ENCODE measurements at places on chromosomes 7 and 10.

DNA sequence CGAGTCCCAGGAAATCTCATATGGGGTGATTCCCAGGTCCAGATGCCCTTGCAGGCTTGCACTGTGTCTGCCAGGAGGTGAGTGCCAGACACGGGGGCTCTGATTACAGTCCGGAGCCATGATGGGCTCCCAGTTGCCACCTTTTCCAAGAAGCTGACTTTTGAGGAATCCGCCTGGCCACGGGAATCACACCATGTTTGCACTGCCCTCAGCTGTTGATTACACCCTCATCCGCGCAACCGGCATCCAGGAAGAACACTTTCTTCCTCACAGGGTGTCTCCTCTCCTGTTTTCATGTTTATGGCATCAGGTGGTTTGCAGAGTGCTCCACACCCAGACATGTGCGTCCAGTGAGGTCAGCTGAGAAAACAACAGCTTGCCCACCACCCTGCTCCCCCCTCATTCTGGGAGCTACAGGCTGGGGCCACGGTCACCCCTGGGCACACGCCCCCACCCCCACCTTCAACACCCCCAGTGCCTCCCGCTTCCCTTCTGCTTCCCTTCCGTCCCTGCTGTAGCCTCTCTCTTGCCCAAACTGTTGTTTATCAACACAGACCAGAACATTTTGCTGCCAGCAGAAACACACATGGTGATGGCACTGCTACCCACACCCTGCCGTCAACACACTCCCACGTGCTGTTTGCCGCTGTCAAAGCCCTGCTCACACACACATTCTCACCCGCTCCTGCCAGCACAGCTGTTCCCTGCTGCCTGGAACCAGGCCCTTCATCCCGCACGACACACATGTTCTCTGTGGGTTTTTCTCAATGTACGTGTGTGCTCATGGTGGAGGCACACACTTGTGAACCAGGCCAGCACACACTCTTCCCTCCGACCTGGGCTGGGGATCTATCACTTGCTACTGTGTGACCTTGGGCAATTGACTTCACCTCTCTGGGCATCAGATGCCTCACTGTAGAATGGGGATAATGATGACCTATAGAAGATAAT, 35.8 kb downstream of the DDIT4 start:
- H3K4me3 ChIP-seq = no peak overlapping the region
- H3K36me3 ChIP-seq = no peaks in the 10 kb centered on the region
- H3K27ac ChIP-seq = no peak overlapping the region

DNA sequence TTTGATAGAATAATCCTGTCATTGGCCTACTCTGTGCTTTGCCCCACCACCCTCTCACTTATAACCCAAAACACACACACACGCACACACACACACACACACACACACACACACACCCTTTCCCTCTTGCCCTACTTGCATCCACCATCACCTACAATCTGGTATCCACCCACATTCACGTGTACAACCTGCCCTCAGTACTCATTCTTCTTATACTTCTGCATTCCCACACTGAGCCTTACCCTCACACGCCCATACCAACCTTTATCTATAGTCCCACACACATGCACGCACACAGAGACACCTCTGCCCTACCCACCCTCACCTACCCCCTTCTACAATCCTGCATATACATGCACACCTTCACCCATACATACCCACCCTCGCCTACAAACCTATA, 10.8 kb upstream of the SRI start:
- no peaks in the 10 kb centered on the region for H3K36me3 ChIP-seq
- no peak overlapping the region for H3K27ac ChIP-seq
- no peaks in the 10 kb centered on the region for H3K4me1 ChIP-seq
- no peaks in the 10 kb centered on the region for H3K27me3 ChIP-seq
- no peak for DNase-seq

DNA sequence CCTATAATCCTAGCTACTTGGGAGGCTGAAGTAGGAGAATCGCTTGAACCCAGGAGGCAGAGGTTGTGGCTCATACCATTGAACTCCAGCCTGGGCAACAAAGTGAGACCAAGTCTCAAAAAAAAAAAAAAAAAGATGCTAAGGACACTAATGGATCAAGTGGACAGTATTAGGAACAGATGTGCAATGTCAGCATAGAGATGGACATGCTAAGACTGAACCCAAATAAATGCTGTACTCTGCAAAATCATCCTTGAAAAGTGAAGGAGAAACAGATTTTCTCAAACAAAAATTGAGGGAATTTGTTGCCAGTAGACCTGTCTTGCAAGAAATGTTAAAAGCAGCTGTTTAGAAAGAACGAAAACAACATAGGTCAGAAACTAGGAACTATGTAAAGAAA, 194.5 kb downstream of the USP6NL start:
- H3K36me3 ChIP-seq = no peaks in the 10 kb centered on the region
- DNase-seq = no peak
- no peak overlapping the region for H3K4me3 ChIP-seq

- no peaks in the 10 kb centered on the region for H3K36me3 ChIP-seq
- no peaks in the 10 kb centered on the region for H3K4me1 ChIP-seq
- no peak for DNase-seq
- no peaks in the 10 kb centered on the region for H3K27me3 ChIP-seq
Observed at GRCh38 chr10:27437775-27438174, 66.3 kb upstream of the RAB18 start.

DNA sequence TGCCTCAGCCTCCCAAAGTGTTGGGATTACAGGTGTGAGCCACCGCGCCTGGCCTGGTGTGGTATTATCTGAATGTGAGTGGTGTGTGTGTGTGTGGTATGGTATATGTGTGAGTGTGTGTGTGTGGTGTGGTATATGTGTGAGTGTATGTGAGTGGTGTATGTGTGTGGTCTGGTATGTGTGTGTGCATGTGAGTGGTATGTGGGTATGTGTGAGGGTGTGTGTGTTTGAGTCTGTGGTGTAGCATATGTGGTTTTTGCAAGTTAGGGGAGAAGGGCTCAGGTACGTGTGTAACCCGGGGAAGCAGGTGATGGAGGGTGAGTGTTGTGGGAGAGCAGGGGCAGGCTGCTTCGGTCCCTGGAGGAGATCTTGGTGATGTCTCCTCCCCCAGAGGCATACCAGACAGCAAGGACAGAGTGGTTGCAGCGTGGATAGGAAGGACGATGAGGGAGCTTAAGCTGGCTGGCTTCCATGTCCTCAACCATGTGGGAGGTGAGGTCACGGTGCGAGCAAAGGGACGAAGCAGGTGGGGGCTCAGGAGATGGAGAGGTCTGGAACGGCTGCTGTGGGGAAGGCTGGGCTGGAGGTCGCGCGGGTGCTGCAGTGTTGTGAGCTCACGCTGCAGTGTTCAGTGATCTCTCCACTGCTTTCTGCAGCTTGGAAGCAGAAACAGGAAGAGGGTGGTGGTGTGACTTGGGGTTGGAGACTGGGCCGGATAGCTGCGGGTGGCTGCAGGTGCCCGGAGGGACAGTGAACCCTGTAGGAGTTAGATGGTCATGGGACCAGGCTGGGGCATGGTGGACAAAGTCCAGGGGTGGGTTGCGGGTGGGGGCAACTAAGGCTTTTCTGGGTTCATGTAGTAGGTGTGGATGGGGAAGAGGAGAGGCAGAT, 5.0 kb downstream of the ZYX start:
- H3K27me3 ChIP-seq = no peaks in the 10 kb centered on the region
- H3K4me1 ChIP-seq = peaks cover 50% of the 10 kb centered on the region
- peaks cover 13% of the 10 kb centered on the region for H3K36me3 ChIP-seq
- DNase-seq = peak; percentile 36
- H3K27ac ChIP-seq = no peak overlapping the region

GRCh38 chr7:130409067-130409711, 28.9 kb downstream of the CPA1 start:
- no peak overlapping the region for H3K27ac ChIP-seq
- H3K4me3 ChIP-seq = no peak overlapping the region
- no peaks in the 10 kb centered on the region for H3K27me3 ChIP-seq
- no peaks in the 10 kb centered on the region for H3K4me1 ChIP-seq

DNA sequence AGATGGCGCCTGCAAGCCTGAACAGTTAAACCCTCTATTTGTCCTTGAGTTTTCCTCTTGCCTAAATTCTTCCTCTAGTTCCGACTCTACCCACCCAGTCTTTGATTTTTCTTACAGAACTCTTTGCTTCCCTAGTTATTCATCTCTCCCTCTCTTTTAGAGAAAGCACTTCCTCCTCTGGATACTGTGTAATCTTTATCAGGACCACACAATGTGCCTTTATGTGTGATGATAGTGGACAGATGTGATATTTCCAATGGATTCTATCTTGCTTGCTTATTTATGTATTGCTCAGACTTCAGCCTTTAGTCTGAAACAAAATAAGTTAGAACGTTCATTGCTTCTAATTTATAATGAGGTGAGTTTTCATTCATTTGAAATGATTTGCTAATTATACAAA, 79.5 kb upstream of the CAV2 start:
- DNase-seq = no peak
- no peaks in the 10 kb centered on the region for H3K27me3 ChIP-seq
- no peak overlapping the region for H3K27ac ChIP-seq
- H3K36me3 ChIP-seq = no peaks in the 10 kb centered on the region

DNA sequence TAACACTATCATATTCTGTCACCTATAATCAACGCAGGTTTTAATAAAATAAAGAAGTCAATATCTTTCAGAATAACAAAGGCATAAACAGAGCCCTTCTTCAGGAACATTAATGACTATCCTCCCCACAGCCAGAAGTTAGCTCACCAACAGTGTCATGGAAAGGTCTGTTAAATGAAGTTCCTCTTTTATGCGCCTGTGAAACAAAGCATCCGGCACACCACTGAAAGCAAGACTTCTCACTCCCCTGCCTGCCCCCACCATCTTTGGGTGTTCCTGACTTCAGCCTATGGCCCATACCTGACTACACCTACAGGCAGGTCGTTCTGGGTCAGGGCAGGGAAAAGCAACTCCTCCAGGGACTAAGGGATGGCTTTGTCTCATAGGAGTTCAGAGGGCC, 205.4 kb downstream of the FANK1 start:
- H3K4me3 ChIP-seq = no peak overlapping the region
- no peak overlapping the region for H3K27ac ChIP-seq
- peak; percentile 60 for DNase-seq
- no peaks in the 10 kb centered on the region for H3K36me3 ChIP-seq
- H3K27me3 ChIP-seq = no peaks in the 10 kb centered on the region
- H3K4me1 ChIP-seq = peaks cover 15% of the 10 kb centered on the region

DNA sequence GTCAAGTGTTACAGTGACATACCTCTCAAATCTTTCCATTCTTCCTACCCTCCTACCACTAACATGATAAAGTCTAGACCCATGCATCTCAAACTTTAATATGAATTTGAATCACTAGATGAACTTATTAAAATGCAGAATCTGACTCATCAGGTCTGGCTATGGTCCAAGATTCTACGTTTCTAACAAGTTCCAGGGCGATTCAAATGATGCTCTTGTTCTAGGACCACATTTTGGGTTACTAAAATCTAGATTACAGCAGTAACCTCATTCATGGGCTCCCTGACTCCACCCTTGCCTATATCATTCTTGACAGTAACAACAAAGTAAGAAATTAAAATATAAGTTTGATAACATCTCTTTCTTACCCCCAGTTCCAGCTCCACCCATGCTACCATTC, 124.8 kb upstream of the LSM8 start:
- H3K4me1 ChIP-seq = no peaks in the 10 kb centered on the region
- H3K27me3 ChIP-seq = no peaks in the 10 kb centered on the region
- H3K27ac ChIP-seq = no peak overlapping the region
- H3K4me3 ChIP-seq = no peak overlapping the region
- DNase-seq = no peak
- no peaks in the 10 kb centered on the region for H3K36me3 ChIP-seq

DNA sequence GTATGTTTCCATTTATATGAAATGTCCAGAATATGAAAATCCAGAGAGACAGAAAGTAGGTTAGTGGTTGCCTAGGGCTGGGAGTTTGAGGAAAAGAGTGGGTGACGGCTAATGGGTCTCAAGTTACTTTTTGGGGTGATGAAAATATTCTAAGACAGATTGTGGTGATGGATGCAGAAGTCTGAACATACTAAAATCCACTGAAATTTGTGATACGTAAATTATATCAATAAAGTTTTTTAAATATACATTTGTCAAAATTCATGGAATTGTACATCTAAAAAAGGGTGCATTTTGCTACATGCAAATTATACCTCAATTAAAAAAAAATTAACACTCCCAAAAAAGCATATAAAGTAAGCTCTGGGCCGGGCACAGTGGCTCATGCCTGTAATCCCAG, 9.4 kb downstream of the DDIT4 start:
- no peak overlapping the region for H3K27ac ChIP-seq
- no peaks in the 10 kb centered on the region for H3K27me3 ChIP-seq
- no peaks in the 10 kb centered on the region for H3K36me3 ChIP-seq
